Inflammatory macrophage treated with lipopolysaccharide for 1 hour (primary cell): ENCODE measurements at places on chromosomes 2 and 18.

- no peak for DNase-seq
These were observed 33.6 kb upstream of the RND3 start for GRCh38 chr2:150520887-150521664.

- no peak for DNase-seq
These were observed 142.2 kb upstream of the CAPN13 start for GRCh38 chr2:30949435-30949834.

- no peak for DNase-seq
These were observed 466.8 kb upstream of the ZEB2 start for GRCh38 chr2:144986691-144987090.

GRCh38 chr2:150476286-150476685 lies 11.2 kb downstream of the RND3 start:
- DNase-seq = no peak

- DNase-seq = no peak
These were observed 92.1 kb downstream of the LYPD6 start for GRCh38 chr2:149422337-149422990.

GRCh38 chr2:168174756-168175155 lies 72.6 kb downstream of the STK39 start:
- peak; percentile 46 for DNase-seq

GRCh38 chr18:35623255-35623654 lies 41.7 kb downstream of the GALNT1 start:
- DNase-seq = peak; percentile 59

DNA sequence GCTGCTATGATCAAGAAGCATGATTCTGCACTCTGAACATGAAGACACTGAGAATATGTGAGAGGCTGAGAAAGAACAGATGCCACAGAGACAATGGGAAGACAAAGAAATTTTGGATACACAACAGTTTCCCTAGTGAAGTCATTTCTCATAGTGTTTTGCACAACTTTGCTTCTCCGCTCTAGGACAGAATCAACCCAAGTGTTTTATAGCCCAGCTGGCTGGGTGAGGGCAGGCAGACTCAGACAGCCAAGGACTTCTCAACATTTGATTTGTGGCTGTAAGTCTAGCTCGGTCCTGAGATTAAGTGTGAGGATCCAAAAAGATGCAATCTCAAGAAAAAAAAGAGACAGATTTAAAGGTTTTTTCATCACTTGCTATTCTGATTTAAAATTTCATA lies 536.5 kb upstream of the CRIM1 start:
- DNase-seq = no peak

DNA sequence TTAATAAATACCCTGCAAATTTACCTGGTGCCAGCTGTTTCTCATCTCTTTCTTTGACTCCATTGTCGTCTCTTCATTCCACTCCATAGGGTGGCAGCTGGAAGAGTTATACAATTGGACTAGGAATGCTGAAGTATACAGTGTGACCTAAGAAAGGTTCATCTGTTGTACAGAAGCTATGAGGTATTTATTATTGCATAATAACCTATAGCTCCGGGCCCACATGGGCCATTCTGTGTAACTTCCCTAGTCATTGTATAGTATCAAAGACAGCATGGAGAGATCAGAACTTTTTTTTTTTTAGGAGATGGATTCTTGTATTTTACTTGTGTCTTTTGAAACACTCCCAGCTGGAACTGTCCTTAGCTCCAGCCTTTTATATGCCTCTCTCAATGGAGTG lies 26.2 kb downstream of the BMP10 start:
- no peak for DNase-seq

DNA sequence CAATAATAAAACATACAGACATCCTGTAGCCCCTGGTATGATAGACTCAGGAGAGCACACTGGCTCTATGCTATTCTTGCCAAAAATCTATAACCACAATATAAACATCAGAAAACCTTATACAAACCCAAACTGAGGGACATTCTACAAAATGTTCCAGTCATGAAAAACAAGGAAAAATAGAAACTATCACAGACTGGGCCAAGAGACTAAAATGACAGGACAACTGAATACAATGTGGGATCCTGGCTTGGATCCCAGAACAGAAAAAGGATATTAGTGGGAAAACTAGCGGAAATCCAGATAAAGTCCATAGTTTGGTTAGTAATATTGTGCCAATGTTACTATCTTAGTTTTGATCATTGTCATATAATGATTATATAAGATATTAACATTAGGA lies 29.6 kb upstream of the EPAS1 start:
- no peak for DNase-seq

GRCh38 chr2:58045580-58046334 lies 849 bp upstream of the VRK2 start:
- no peak for DNase-seq

- no peak for DNase-seq
These were observed 311.2 kb upstream of the HDAC4 start for GRCh38 chr2:239711911-239712570.

DNA sequence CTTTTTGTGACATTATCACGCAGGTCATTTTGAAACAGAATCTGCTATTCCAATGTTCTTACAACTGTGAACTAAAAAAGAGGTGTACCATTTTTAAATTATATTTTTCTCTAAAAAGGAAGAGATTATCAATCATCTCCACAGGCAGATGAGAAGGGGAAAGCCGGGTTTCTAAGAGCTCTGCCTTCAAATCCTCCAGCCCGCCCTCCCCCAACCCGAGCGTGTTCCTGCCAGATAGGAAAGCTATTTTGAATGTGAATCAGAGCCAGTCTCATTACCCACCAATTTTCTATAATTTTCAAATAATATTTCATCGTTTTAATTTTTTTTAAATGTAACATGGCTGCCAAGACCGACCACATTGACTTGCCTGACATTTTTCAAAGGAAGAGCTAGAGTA lies 65.9 kb downstream of the KCNF1 start:
- DNase-seq = no peak
